Airway epithelial cell (primary cell): ENCODE measurements at places on chromosomes 12 and 14. TPM values are rescaled to one million over a fixed set of nuclear protein-coding genes. Genes with fewer than 3 reads are reported as not detected.

Gene C12orf54
- total RNA-seq: 1.5 and 2.6 TPM in 2 replicates

Gene ATG2B
- 4.9 and 8.7 TPM in 2 replicates for total RNA-seq

Gene AMDHD1
- total RNA-seq: 0.07 TPM in 1 of 2 replicates, not detected in the other

Gene GLIPR1L1
- not detected in 2 replicates for total RNA-seq

Gene KRT79
- not detected in 2 replicates for total RNA-seq

Gene SLCO1A2
- not detected in 2 replicates for total RNA-seq

Gene MYL6B
- total RNA-seq: 56.0 and 95.3 TPM in 2 replicates

Gene TAS2R13
- 0.14 TPM in 1 of 2 replicates, not detected in the other for total RNA-seq

Gene MGP
- 0.14 TPM in 1 of 2 replicates, not detected in the other for total RNA-seq
